Urinary bladder (tissue), 4 donors: ENCODE measurements at places on chromosomes 5 and 9. TPM values are rescaled to one million over a fixed set of nuclear protein-coding genes. Genes with fewer than 3 reads are reported as not detected.

GRCh38 chr9:126615245-126615790 lies 1.6 kb downstream of the LMX1B start:
- no peak for DNase-seq

DNA sequence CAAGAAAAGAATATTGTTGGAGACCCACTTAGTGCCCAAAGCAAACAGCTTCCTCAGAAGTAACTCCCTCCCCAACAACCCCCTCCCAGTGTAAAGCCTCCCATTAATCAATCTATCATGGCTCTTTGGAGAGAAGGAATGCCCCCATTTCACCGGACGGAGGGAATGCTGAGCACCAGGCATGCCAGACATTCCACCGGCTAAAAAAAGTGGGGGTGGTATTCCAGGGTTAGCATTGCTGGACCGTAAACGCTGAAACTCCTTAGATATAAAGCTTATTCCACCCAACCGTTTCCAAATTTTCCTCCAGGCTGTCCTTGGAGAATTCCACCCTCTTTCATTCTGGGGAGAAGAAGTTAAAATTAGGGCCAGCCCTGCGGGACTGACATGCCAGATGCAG lies 363 bp upstream of the MAMDC2 start:
- no peak for DNase-seq

- peak; percentile 67 for DNase-seq
These were observed 10.1 kb downstream of the TMEM252 start for GRCh38 chr9:68530618-68531017.

SH3GL2 gene
- 4.5 TPM for total RNA-seq

KLF4 gene
- total RNA-seq: 39.6 TPM

PCA3 gene
- total RNA-seq: 0.26 TPM

DNA sequence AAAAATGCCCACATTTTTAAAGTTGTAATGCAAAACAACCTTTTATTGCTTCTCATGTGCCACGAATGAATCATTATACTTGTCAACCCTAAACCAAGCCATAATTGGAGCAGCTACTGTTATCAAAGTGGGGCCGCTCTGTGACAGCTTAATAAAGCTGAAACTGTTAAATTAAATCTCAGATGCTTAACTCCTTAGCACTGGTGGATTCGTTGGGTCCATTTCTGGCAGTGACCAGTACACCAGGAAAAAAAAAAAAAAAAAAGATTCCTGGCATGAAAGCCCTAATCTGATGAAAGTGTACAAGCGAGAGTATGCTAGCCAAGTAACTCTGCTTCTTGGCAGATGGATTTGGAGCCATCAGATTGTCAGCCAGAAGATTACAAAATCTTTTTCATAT lies 164.8 kb downstream of the ZSWIM6 start:
- DNase-seq: no peak

DNA sequence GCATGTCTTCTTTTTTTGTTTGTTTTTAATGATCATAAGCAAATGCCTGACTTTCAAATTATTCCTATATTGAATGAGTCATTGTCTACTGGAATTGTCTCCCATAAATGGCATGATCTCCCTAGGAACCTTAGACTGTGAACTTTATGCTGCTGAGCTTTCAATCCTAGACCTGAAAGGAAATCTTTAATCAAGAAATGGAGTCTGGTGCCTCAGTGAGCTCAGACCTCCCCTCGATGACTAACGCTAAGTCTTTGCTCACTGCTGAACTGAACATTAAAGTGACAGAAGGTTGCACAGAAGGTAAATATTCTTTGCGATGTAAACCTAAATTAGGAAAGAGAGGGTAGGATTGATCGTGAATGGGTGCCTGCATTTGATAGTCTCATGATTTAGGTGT lies 745.2 kb upstream of the WWC1 start:
- no peak for DNase-seq

SKIC3 gene
- total RNA-seq: 253 TPM

DNA sequence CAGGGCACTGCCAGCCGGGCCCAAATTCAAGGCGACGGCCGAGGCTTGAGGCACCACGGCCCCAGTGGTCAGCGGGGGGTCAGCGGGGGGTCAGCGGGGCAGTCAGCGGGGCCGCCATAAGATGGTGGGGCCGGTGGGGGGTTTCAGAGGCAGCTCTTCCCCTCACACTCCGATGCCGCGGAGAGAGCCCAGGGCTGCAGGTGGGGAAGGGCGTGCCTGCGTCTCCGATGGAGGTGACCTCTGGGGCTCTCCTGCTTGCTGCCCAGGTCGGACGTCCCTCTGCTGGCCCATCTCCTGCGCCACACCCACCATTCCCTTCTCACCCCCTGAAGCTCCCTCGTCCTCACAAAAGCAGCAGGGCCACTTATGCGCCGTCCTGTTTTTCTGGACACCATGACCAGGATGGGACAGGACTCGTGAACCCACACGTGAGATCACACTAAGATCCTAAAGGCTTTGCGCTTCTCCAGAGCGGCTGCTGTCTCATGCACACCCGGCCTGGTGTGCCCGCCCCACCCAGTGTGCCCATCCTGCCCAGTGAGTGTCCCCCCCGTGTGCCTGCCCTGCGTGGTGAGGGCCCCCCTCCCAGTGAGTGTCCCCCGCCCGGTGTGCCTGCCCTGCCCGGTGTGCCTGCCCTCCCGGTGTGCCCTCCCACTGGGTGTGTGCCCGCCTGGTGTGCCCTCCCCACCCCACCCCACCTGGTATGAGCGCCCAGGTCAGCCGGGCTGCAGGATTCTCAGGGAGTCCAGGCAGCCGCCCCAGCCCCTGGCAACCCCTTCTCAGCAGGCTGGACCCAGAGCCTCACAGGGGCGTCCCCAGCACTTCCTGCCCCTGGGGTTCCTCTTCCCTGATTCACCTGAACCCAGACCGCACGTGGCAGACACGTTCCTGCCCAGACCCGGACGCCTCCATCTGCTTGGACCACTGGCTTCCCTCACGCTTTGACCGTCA lies 48.7 kb upstream of the NKD2 start:
- no peak for DNase-seq

PCDHGA11 gene
- 12.5 TPM for total RNA-seq

GRCh38 chr9:136532799-136533774 lies 12.8 kb downstream of the NOTCH1 start:
- DNase-seq: no peak

DNA sequence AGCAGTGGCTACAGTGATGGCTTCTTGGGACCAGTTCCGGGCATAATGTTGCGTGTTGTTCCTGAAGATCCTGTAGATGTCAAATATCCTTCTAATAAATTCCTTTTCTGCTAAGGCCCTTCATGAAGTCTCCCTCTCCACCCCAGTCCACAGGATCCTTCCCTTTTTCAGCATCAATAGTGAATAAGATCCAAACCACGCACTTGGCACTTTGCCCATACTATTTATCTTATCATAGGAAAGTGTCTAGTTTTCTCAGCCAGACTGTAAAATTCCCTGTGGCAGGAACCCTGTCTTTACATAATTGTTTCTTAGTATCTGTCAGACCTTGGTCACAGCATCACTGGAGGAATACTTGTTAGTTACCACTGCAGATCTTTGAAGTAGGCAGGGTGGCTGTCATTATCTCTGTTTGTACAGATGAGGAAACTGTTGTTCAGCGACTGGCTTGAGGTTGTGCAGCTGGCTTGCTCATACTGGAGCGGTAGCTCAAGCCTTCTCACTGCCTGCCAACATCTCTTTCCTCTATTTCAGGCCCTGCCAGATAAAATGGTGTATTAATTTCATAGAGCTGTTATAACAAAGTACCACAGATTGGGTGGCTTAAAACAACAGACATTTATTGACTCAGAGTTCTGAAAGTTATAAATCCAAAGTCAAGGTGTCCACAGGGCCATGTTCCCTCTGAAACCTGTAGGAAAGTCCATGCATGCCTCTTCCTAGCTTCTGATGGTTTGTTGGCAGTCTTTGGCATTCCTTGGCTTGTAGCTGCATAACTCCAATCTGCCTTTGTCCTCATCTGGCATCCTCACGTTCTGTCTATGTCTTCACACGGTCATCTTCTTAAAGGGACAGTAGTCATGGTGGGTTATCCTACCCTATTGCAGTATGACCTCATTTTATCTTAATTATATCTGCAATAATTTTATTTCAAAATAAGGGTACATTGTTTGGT lies 33.5 kb upstream of the APC start:
- DNase-seq: no peak

DNA sequence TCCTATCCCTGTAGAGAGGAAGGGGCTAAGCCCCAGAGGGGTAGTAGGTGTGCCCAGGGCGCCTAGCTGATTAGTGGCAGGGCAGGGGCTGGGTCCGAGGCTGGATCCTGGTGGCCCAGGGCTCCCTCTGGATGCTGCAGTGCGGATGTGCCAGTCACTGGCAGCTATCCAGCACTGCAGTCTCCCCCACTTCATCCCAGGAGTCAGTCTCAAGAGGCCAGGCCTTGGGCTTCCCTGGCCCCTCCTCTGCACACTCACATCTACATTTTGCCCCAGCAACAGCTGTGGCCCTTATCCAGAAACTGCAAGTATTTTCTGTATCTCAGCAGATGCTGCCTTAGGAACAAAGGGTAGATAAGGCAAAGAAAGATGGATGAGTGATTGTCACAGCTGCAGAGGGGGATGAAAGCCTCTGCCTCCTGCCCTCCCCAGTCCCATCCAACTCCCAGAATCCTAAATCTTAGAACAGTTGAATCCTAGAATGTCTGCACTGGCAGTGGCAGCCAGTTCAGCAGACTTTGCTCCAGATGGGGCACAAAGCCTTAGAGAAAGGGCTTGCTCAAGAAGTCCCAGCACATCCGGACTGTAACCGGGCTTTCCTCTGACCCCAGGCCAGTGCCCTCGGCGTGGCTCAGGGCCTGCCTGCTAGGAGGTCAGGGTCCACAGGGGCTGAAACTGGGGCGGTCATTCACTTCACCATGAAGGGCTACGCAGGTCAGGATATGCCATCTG lies 1.6 kb downstream of the ANXA6 start:
- no peak for DNase-seq

SCGB3A2 gene
- not detected for total RNA-seq
